8988T (cell line): ENCODE measurements at places on chromosomes 4 and X.

- no peak for DNase-seq
These were observed 5.6 kb upstream of the ABLIM2 start for GRCh38 chr4:8164194-8164565.

DNA sequence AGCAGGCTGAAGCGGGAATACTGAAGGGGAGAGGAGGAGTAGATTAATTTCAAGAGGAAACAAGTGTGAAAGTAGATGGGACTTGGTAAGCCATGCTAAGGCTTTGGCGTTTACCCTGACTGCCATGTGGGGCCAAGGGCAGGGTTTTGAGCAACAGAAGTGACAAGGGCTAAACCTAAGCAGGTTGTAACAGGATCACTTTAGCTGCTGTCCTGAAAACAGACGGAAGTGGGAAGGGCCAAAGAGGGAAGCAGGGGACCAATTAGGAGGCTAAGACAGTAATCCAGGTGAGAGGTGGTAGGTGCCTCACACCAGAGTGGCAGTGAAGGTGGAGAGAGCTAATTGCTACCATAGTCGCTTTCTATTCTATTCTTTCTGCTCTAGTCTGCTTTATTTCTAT is 166.5 kb downstream of the PJA1 start:
- DNase-seq, result no peak

DNA sequence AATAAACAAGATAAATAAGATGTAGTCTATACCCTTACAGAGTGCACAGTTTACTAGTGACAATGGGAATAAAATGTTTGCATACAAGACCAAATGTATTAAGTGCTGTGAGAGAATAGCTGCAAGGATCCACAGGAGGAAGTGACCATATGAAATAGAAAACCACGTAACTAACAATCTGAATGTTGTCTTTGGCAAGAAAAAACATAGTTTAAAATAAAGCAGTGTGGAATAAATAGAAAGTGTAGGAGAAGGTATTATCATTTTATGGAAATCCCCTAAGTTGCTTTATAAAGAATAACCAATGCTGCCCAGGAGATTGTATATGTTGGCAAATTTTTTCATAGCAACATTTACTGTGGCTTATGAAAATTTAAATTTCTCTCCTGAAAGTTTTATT is 116.1 kb downstream of the PCDH7 start:
- no peak for DNase-seq

DNA sequence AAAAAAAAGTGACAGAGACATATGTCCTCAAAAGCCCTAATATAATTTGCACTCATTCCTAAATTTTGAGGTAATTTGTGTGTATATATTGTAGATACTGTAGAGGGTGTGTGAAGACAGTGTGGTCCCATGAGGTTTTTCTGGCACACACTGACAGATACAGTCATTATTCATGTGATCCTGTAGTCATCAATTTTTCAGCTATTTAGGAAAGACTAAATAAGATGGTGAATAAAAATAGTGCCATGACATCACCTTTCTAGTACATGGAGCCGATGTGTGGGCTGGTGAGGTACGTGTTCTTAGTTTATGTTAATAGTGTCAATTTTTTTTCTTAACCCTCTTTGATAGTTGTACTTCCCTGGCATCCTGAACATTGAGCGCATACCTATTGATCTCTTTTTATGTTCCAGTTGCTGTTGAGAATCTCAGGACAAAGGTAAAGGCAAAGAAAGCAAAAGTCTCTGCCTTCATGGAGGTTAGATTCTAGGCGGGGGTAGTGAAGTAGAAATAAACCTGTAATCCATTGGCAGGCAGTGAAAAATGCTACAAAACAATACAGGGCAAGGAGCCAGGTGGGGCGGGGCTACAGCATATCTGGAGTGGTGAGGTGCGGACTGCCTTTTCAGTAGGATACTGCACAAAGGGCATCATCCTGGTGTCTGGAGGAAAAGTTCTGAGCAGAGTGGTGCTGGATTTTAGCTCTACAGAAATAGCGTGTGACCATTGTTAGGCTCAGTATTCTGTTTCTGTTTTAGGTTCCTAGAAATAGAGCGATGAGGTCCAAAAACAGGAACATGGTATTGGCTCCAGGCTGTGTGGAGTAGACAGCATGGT is 93.8 kb downstream of the ARHGAP10 start:
- DNase-seq, result no peak

DNA sequence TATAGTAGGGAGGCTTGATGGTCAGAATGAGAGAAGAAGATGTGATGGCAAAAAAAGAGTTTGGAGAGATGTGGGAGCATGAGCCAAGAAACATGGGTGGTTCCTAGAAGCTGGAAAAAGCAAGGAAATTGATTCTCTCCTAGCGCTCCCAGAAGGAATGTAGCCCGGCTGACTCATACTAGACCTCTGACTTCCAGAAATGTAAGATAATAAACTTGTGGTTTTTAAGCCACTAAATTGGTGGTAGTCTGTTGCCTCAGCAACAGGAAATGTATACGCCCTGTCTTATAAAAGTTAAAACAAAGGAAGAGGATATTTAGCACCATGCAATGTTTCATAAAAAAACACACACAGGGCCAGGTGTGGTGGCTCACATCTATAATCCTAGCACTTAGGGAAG is 182.7 kb upstream of the PCDH7 start:
- no peak for DNase-seq
